ENCODE measurements at places on chromosomes 12 and 14.

DNA sequence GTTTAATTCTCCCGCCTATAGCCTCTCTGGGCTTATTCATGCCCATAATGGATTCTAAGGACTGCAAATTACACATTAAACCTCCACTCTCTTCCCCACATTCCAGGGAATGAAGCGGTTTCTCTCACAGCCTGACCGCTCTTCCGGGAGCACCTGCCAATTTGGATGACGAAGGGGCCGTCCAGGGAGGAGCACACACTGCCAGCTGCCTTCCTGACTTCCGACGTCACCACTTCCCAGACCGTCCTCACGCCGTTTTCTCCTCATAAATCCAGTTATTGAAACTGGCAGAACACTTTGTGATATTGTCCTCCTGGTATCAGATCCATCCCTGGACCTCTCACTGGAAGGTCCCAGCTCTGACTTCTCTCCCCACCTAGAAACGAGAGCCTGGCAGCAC, 87.6 kb downstream of the GCH1 start:
- no peak for DNase-seq

DNA sequence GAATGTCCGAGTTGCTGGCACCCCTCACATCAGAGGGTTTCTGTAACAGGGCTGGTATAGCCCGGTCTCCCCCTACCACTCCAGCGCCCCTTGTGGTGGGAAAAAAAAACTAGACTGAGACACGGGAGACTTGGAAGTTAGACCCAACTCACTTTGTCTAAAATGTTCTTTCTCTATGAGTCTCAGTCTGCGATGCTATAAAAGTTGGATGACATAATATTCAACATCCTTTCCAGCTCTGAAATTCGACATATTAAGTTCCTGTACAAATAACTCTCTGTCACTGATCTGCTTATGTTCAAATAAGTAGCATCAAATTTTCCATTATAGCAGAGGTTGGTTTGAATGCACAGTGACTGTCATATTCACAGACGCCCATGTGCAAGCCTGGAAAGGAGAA, 25.7 kb upstream of the TC2N start:
- peak; percentile 48 for DNase-seq

- no peak for DNase-seq
Measured at GRCh38 chr12:3352230-3352629, 138.8 kb upstream of the PRMT8 start.

- DNase-seq = peak; percentile 46
Measured at GRCh38 chr14:75141967-75142366, 15.1 kb upstream of the NEK9 start.

DNA sequence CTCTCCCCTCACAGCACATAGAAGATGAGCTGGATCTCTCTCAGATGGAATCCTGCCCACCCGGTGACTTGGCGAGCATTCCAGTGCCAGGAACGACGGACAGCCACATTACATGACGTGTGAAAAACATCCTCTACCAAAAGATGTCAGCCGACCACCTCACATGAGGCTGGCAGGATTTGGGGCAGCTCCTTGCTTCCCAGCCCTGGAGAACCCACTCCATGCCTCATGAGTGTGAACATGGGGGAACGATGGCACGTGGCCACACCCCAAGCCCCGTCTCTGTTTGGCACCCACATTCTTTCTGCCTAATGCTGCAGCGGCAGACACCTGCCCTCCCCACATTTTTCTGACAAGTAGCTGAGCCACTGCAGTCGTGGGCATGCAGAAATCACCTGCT, 202.5 kb downstream of the CALM1 start:
- no peak for DNase-seq

GRCh38 chr14:96297000-96297399, 41.0 kb downstream of the BDKRB1 start:
- DNase-seq = peak; percentile 69

All from DMS53 (cell line).